ENCODE measurements at places on chromosomes 3 and 15. TPM values are rescaled to one million over a fixed set of nuclear protein-coding genes. Genes with fewer than 3 reads are reported as not detected.

ST6GAL1 gene
- 0.11 TPM for total RNA-seq

MAP6D1 gene
- 3.0 TPM for total RNA-seq

CHAC1 gene
- total RNA-seq: 1.9 TPM

RAB6B gene
- 0.06 TPM for total RNA-seq

GOLGA8J gene
- total RNA-seq: not detected

Measured in SJSA1 (cell line).